Activated naive CD4-positive, alpha-beta T cell (primary cell): ENCODE measurements at places on chromosomes 13 and 19.

- no peak for DNase-seq
Measured at GRCh38 chr13:110529522-110530311, 31.8 kb downstream of the RAB20 start.

- no peak for DNase-seq
Measured at GRCh38 chr13:65336087-65336749, 1893.9 kb downstream of the PCDH9 start.

- DNase-seq: no peak
Measured at GRCh38 chr13:110653271-110653670, 37.9 kb downstream of the NAXD start.

GRCh38 chr19:5934774-5935472 is 20.9 kb downstream of the CAPS start:
- no peak for DNase-seq

DNA sequence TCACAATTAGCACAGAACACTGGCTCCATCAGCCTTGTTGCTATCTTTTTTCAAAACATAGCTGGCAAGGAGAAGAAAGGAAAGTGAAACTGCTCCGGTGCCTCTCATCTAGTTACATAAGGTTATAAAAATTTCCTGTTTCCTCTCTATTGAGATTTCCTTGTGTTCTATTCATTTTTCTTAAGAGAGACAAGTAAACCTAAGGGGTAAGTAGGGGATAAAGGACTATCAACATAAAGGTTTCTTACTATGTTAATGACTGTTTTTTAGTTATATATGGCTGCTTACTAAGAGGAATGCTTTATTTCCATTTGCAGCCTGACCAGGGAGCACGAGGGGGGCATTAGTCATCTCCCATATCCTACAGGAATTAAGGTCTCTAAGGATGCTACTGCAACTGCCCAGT is 73.2 kb upstream of the MLNR start:
- no peak for DNase-seq

GRCh38 chr13:110262508-110263291 is 44.3 kb downstream of the COL4A1 start:
- DNase-seq: no peak

DNA sequence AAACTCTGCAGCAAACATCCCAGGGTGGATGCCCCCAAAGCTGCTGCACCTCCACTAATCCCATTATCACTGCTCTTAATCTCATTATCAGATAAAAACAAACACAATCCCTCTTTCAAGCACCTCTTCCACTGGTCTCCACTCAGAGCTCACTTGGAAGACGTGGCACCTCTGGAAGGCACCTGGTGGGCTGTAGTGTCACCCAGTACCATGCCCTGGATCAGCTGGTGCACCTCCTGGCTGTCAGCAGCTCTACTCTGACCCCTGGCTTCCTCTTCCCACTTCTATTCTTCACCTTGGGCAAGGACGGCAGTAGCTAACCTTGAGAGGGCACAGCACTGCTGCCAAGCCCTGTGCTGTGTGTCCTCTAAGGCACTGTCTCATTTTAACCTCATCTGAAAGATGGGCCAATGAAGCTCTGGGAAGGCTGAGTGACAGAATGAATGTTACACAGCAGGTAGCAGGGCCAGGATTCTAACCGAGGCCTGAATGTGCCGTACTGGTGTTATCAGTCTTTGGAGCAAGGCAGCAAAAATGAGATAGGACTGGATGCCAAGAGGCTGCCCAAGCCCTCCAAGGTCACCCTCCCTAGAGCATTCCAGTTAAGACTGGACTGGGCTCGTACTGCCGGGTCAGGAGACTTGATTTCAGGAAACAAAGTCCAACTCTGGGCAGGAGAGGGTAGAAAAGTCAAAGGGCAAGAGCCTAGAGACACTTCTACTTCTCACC is 7.4 kb downstream of the BRD4 start:
- DNase-seq: no peak

DNA sequence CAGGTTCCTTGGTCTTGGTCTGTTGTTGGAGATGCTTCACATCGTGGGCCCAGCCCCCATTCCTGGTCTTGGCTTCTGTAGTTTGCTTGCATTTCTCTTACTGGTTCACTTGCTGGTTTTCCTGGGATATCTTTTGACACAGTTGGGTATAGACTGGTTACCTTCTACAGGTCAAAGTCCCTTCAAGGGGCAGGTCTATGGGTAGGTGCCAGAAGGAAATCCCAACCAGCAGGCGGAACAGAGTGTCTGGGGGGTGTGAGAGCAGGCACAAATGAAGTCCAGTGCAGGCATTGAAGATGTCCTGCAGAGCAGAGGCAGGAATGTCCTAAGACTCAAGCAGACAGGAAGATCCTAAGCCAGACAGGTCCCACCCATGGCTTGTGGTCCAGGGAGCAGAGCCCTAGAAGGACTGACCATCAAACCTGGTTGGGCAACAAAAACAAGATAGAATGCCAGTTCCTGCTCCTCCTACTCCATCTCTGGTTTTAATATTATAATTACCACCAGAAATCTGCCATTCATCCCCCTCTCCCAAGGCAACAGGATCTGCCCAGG is 17.7 kb upstream of the WASF3 start:
- DNase-seq: no peak

DNA sequence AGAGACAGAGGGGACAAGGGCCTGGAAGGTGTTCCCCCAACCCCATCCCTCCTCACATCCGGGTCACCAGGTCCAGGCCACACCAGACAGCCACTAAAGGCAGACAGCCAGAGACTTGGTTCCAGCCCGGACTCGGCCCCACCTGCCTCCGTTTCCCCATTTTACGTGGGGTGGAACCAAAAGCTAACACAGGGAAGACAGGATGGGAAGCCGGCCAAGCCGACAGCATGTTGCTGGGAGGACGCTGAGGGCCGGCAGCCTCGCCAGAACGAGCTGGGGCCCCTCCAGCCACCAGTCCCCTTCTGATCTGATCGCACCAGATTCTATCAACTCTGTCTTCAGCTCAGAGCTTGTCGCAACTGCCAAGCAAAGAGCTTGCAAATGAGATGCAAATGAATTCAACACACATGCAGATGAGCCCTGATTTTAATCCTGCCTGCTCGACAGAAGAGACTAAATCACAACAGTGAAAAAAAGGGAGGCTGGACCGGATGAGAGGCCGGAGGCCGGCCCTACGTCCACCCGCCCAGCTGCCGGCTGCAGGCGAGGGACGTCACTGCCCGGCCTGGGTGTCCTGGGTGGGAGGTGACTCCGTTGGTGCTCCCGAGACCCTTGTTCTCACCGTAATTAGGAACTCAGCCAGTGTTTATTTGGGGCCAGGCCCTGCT is 17.5 kb upstream of the SHC2 start:
- DNase-seq: no peak

DNA sequence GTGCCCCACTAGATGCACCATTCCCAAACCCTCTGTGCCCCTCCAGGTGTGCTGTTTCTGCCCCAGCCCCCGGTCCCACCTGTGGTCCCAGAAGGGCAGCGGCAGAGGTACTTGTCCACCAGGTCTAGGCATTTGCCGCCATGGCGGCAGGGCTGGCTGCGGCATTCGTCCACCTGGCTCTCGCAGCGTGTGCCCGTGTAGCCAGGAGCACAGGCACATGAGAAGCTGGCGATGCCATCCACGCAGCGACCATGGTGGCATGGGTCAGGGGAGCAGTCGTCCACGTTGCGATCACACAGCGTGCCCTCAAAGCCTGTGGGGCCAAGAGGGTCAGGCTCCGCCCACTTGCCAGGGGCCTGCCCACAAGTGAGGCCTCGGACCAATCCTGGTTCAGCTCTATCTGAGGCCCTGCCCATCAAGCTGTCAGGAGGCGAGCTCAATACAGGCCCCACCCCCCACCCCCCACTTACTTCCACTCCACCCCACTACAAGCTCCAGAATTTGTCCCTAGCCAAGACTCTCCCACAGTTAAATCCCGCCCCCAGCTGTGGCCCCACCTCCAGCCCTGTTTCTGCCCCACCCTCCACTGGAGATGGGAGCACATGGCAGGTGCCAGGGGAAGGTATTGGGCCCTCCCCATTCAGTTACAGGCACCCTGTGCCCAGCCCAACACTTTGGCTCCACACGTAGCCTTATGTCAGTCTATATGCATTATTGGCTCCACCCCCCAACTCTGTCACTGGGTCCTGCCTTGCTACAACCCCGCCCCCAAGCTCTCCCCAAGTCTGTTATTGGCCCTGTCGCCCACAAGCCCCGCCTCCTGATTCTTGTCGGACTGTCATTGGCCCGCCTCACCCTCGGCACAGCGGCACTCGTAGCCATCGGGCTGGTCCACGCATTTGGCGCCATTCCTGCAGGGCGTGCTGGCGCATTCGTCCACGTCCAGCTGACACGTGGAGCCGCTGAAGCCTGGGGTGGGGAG is 13.5 kb downstream of the NOTCH3 start:
- no peak for DNase-seq

DNA sequence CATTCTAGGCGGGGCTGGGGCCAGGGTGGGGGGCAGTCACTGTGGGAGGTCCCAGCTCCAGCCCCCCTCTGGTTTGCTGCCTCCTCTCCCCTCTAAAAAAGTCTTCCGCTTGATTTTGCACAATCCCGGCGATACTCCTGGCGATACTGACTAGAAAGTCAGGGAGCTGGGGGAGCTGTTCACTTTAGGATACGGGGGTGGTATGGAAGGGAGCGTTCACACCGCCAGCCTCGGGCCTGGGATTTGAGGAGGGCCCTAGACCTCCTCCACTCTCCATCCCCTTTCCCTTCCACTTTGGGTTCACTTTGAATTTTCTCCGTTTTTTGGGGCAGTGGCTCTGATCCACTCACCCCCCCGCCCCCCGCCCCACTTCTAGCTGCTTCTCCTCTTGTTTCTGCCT is 35.0 kb downstream of the KEAP1 start:
- no peak for DNase-seq

DNA sequence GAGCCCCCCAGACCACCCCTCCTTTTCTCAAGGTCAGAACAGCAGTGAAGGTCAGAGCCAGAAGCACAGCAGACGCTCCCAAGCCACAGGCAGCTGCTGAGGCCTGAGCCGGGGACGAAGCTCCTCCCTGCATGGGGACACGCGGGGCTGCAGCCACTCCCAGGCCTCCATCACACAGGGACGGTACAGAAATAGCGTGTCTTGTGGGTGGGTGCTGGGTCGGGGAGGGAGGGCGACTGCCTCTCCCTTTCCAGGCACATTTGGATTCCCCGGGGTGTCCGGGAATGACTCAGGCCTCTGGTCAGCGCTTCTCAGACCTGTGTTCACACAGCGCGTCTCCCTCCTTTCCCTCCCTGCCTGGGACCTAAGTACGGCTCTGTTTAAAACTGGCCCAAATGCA is 33.2 kb downstream of the RASA3 start:
- DNase-seq: no peak

DNA sequence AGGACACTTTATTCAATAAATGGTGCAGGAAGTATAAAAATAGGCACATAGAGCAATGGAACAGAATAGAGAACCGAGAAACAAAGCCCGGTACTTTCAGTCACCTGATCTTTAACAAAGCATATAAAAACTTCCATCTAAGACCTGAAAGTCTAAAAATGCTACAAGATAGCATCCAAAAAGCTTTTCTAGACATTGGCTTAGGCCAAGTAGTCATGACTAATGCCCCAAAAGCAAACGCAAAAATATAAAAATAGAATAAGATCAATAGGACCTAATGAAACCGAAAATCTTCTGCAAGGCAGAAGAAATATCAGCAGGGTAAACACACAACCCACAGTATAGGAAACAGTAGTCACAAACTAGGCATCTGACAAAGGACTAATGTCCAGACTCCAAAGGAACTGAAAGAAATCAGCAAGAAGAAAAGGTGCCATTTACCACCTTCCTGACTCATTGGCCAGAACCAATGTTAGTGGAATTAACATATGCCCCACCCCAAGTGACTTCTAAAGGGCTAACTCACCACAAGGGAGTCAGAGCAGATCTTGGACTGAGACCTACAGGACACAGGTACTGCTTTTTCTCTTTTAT is 40.8 kb upstream of the CEACAM21 start:
- DNase-seq: no peak

- no peak for DNase-seq
Measured at GRCh38 chr13:43240278-43240677, 216.9 kb downstream of the DNAJC15 start.

DNA sequence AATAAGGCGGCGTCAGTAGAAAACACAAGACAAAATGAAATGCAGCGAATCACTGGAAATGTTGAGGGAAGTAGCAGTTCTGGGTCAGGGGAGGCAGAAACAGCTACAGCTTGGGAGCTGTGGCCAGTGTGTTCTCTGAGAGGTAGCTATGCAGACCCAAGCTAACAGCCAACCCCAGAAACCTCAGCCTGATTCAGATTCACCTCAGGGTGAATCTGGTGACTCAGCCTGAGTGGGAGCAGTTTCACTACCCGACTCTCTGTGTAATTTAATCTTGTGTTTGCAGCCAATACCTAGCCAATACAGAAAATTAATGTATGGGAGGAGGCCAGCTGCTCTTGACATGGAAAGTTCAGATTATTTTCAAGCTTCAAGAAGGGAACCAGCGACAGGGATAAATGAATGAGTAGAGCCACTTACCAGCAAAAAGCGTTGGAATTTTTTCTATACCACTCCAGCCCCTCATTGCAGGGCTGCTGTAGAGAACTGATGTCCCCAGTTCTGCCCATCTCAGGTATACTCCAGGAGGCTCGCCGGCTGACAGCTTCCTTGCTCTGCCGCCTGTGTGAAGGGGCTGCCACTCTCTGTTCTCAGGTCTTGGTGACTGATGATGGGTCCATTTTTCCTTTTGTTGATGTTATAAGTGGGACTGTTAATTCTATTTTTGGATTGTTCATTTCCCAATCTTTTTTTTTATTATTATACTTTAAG is 8.9 kb downstream of the IGFL3 start:
- no peak for DNase-seq

DNA sequence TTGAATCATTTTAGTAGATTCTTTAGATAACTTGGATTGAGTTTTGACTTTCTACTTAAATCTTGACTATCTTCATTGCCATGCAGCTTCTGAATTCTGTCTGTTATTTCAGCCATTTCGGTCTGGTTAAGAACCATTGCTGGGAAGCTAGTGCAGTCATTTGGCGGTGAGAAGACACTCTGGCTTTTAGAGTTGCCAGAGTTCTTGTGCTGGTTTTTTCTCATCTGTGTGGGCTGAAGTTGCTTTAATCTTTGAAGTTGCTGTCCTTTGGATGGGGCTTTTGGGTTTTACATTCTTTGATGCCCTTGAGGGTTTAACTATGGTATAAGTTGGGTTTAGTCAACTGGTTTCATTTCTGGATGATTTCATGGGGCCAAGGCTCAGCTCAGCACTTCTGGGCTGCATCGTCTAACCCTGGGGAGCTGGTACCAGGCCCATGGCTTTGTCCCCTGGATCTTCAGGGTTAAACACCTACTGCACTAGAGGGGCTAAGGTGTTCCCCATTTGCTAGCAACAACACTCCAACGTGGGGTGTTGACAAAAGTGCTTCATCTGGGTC is 10.0 kb upstream of the IGFL2 start:
- no peak for DNase-seq

GRCh38 chr19:13995017-13995728 is 10.9 kb downstream of the RFX1 start:
- no peak for DNase-seq

DNA sequence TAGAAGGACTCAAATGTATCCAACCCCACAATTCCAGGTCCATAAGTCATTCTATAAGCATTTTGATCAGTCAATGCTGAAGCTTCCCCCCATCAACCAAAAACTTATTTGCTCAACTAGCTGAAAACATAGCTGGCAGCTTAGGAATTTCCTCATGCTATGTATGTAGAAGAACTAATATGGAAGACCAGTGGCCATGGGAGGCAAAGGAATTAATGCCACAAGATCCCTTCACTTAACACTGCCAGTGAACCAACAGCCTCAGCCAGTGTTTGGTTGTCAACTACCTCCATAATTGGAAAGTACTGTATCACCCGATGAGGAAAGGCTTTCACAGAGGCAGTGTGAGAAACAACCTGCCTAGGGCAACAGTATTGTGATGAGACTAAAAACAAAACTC is 105.4 kb downstream of the ZNF429 start:
- DNase-seq: no peak
